ENCODE measurements at places on chromosomes 3 and 15. TPM values are rescaled to one million over a fixed set of nuclear protein-coding genes. Genes with fewer than 3 reads are reported as not detected.

GRCh38 chr15:48040166-48040817, 80.5 kb upstream of the SLC24A5 start:
- DNase-seq, result no peak

DNA sequence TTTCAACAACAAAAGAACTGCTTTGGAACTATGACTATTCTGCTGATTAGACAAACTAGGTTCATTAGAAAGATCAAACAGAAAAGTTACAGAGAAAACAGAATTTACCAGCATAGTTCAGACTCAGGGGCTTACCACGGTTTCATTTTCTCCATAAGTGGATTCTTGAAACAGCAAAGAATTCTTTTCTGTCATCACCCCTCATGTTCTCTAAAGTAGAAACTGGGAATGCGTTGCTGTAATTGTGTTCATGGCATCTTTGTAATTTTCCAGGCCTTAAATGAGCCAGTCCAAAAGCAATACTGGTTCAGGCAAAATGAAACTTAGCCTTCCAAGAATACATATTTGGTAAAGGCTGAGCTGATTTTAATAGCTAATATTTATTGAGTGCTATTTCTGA, 287.8 kb downstream of the CHL1 start:
- DNase-seq, result no peak

Gene RAMAC
- 23.0 TPM for total RNA-seq

GRCh38 chr15:62791694-62792093, 250.9 kb upstream of the TPM1 start:
- DNase-seq, result no peak

Gene SLC25A36
- 73.4 TPM for total RNA-seq

DNA sequence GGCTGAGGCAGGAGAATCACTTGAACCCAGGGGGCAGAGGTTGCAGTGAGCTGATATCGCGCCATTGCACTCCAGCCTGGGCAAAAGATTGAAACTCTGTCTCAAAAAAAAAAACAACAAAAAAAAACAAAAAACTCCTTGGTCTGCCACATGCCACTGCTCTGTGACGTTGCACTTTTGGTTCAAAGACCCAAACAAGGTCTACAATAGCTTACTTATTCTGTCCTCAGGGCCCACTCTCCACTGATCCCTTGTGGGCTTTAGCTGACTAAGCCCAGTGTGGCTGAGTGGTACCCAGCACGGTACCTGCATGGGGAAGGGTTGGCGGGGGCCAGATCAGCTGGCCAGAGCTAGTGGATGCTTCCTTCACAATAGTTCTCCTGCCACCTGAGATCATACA, 1.8 kb downstream of the MON1A start:
- DNase-seq, result no peak

- DNase-seq, result no peak
Measured at GRCh38 chr15:51864408-51865056, 35.1 kb downstream of the TMOD3 start.

DNA sequence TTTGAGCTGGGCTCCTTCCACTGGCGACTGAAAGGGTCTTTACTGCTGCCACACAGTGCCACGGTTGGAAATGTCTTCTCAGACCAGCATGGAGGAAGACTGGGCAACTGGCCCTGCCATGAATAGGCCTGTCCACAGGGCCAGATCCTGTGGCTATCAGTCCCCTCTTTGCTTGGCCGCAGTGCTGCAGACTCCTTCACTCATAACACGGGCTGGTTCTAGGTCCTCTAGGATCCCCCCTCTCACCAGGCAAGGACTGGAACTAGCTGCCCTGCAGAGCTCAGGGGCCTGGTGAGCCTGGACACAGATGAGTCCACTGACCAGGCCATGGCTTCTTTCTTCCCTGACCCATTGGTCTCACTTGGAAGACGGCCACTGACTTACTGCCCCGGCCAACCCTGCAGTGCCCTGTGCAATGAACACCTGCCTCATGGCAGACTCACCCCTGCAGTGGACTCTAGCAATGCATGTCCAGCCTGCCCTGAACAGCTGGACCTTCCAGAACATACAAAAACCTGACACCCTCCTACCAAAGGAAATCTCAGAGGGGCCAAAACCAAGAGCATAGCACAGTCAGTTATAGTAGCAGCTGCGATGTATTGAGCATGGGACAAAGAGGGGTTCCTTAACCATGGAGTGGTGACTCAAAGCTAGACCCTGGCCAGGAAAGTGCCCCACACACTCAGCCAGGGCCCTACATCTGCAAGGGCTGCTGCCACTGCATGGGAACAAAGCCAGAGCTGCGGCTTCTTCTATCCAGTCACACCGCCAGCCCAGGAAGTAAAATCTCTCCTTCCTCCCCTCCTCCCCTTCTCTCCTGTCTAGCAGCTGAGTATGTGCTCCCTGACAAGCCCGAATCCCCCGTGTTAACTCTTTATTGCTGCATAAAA, 72.1 kb upstream of the ITGA11 start:
- no peak for DNase-seq
